Fibroblast of skin of abdomen (primary cell): ENCODE measurements at places on chromosomes 3 and 15.

- DNase-seq, result peak; percentile 43
These were observed 46.3 kb downstream of the LSM3 start for GRCh38 chr3:14224895-14225294.

GRCh38 chr3:187679638-187680396, 9.6 kb upstream of the SST start:
- peak; percentile 70 for DNase-seq

DNA sequence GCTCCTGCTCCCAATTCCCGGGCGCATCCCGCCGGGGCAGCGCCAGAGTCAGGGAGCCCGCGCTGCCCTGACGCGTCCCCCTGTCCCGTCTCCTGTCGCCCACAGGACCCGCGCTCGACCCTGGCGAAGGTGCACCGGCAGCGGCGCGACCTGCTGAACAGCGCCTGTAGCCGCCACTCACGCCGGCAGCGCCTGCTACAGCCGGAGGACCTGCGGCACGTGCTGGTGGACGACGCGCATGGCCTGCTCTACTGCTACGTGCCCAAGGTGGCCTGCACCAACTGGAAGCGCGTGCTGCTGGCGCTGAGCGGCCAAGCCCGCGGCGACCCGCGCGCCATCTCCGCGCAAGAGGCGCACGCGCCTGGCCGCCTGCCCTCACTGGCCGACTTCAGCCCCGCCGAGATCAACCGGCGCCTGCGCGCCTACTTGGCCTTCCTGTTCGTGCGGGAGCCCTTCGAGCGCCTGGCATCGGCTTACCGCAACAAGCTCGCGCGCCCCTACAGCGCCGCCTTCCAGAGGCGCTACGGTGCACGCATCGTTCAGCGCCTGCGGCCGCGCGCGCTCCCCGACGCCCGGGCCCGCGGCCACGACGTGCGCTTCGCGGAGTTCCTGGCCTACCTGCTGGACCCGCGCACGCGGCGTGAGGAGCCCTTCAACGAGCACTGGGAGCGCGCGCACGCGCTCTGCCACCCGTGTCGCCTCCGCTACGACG, 16.9 kb downstream of the C3orf22 start:
- no peak for DNase-seq

DNA sequence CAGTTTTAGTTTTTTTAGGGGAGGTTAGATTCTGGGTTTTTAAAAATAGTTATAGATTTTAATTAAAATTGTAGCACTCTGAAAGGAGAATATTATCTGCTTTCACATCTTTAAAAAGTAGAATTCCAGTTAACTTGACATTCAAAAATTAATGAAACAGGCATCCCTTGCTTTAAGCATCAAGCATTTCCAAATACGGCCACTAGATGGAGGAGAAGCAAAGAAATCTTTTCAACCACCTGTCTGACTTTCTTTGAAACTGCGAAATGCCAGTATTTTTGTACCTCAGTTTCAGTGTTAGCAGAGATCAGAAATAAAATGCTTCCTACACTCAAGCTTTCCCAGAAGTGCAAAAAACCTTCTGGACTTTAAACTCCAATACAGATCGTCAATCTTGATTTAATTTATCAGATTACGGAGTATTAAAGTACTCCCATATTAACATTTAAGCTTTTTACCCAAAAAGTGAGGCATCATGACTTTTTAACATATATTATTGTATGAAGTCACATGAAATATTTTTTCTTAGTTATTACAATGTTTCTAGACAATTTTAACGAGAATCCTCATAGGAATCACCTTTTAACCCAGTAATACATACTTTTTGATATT, 153.3 kb downstream of the P3H2 start:
- peak; percentile 51 for DNase-seq

GRCh38 chr15:41928637-41929620, 35.1 kb upstream of the SPTBN5 start:
- DNase-seq, result no peak

GRCh38 chr3:184745526-184745925, 33.7 kb upstream of the MAGEF1 start:
- no peak for DNase-seq

DNA sequence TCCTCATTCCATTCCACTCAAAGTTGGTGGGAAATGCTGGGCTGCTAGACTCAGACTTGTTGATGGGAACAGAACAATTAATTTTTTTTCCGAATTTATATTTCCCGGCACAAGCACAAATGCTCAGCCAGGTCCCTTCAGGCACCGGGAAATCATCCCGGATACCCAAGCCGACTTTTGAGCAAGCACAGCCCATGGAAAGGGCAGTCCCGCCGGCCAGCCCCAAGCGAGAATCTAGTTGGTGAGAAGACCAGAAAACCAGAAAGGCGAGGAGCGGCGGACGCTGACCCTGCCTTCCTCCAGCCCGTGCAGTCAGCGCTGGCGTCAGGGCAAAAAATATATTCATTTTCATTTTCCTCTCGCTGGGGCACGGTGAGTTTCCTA, 763 bp upstream of the ZIC4 start:
- no peak for DNase-seq

GRCh38 chr15:64921711-64922110, 10.0 kb downstream of the ANKDD1A start:
- no peak for DNase-seq

GRCh38 chr3:4695846-4696245, 202.7 kb downstream of the ITPR1 start:
- peak; percentile 7 for DNase-seq

DNA sequence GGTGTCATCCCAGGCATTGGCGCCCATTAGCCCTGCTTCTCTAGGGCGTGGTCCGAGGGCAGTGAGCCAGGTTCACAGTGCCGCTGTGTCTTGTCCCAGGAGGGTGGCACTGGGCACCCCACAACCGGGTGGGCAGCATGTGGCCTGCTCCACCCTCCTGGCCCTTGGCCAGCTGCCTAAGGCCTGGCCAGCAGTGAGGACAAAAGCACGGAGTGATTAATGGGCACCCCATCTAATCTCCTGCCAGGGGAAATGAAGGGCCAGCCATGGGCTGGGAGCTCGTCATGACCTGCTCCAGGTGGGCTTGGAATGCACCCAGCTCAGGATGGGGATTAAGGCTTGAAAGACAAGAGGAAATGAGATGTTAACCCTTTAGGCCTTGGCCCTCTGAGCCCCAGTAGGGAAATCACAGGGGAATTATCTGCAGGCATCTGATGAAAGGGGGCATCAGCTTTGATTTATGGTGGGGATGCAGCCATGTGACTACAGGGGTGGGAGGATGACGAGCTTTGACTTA, 5.2 kb downstream of the THSD4 start:
- DNase-seq, result no peak

- no peak for DNase-seq
These were observed 70.1 kb downstream of the CSNK1G1 start for GRCh38 chr15:64285871-64286270.

DNA sequence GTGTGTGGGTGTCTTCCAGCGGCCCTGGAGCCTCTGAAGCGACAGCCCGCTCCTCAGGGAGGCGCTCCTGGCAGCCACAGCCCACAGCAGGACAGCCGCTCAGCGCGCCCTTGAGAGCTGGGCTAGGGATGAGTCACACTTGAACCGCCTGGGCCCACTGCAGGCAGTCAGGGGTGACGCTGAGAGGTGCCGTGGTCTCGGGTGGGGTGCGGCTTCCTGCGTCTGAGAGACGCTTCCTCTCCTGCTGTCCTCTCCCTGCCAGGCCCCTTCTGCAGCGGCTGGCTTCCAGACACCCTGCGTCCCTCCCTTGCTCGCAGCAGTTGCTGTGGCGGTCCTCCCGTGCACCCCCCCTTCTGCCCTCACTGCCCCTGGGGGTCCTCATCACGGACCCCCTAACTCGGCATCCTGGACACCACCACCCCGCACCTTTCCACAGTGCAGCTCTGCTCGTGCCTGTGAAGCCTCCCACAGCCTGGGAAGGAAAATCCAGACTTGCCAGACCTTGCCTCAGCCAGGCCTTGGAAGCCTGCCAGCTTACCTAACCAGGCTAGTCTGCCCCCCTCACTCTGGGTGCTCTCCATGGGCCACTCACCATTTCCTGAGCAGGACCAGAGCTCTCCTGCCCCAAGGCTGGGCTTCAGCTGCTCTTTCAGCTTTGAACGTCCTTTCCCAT, 1.1 kb upstream of the SPTBN5 start:
- peak; percentile 82 for DNase-seq

- no peak for DNase-seq
These were observed 154.2 kb downstream of the IMPG2 start for GRCh38 chr3:101166150-101166549.
